ENCODE measurements at places on chromosomes 16 and 17.

DNA sequence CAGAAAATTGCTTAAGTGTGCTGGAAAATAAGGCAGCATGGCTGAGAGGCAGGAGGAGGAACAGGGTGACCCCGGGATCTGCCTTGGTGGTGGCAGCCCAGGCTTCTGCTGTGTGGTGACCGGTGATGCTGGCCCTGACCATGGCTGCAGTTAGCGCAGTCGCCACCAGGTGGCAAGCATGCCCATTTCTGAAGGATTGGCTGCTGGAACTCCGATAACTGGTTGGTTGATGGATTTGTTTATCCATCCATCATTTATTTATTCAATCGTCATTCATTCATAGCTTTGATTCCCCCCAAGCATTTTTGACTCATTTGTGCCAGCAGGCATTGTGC is 29.1 kb upstream of the ITGA3 start:
- DNase-seq: peak; percentile 82

- no peak for DNase-seq
Measured at GRCh38 chr17:37300683-37301082, 75.1 kb upstream of the C17orf78 start.

DNA sequence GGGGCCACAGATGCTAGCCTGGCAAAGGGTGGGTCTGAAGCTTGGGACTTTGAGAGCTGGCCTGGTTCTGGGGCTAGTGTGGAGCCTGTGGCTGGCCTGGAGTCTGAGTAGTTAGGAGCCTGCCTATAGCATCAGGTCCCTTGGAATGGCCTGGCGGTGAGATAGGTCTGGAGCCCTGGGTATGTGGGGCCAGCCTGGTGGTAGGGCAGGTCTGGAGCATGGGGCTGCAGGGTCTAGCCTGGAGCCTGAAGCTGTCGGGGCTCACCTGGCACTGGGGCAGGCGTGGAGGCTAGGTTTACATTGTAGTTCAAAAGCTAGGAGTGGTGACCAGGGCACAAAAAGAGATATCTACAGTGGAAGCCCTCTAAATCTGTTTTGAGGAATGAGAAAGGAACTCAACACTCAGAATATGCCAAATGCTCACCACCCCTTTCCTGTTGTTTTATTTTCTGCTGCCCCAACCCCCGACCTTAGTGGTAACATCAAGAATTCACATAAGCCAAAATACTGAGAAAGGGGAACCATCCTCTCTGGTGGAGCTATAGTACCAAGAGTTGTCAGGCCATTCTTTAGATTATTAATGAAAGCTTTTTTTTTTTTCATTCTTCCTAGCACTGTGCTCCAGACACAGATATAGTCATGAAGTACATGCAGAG is 100.3 kb downstream of the TANC2 start:
- no peak for DNase-seq

- no peak for DNase-seq
Measured at GRCh38 chr17:67499685-67500084, 122.6 kb downstream of the PITPNC1 start.

DNA sequence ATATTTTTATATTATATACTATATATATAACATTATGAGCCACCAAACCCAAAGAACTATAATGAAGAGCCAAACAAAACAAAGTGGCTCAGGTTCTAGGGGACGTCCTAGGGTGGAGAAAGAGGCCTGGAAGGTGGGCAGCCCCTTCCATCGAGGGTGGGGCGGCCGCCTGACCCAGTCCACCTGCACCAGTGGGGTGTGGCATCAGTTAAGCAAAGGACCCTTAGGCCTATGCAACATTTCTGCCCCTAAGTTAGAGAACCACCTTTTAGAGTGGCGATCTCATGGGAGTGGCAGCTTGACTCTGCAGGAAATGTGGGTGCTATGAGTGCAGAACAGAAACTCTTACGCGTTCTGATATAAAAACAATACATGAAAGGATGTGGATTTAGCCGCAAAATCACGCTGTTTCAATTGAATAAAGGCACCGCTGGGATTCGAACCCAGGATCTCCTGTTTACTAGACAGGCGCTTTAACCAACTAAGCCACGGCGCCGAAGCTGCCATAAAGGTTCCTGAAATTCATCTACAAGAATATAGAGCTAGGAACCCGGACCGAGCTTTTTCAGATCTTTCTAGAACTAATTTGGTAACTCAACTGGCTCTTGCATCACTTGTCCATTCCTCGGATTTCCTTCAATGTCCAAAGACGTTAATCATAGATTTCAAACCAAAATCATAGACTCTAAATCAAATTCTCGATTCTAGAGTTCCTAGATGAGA is 15.6 kb upstream of the AURKB start:
- peak; percentile 74 for DNase-seq

DNA sequence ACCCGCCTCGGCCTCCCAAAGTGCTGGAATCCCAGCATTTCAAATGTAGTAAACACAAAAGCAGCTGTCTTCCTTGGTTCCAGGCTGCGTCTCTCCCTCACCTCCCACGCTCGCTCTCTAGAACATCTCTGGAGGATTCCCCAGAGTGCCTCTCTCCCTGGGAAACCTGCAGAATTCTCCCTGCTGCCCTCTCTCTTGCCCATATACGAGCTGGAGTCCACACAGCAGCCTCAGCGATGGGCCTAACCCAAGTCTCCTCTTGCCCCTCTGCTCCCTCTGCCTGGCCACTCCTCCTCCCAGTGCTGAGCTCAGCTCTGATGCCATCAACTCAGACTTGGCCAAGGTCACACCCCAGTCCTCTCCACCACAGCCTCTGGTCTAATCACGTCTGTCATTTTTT is 10.6 kb downstream of the GPRC5B start:
- DNase-seq: no peak

DNA sequence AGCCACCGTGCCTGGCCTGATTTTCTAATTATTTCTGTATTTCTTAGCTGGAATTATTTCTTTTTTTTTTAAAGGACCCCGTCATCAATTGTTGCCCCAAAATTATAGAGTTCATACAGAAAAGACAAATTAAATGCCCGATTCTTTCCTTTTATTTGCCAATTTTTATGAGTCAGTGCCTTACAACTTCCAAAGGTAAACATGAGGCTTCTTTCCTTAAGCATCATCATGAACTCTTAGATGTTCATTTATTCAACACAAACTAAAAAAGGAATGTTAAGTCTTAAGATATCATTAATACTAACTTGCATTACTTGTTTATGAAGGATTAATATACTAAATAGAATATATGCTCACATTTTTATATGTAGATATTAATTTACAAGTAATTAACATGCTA is 7.2 kb upstream of the ARHGDIA start:
- DNase-seq: no peak

DNA sequence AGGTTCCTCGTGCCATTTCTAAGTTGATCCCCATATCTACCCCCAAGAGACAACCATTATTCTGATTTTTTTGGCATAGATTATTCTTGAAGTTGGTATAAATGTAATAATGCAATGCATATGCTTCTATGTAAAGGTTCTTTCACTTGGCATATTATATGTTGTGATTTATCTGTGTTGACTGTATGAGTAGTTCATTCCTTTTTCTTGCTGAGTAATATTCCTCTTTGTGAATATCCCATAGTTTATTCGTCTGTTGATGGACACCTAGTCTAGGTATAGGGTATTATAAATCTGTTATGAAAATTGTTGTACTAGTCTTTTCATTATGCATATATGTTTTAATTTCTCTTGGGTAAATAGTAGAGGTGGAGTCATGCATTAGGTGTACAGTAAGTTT is 36.6 kb downstream of the TANC2 start:
- no peak for DNase-seq

DNA sequence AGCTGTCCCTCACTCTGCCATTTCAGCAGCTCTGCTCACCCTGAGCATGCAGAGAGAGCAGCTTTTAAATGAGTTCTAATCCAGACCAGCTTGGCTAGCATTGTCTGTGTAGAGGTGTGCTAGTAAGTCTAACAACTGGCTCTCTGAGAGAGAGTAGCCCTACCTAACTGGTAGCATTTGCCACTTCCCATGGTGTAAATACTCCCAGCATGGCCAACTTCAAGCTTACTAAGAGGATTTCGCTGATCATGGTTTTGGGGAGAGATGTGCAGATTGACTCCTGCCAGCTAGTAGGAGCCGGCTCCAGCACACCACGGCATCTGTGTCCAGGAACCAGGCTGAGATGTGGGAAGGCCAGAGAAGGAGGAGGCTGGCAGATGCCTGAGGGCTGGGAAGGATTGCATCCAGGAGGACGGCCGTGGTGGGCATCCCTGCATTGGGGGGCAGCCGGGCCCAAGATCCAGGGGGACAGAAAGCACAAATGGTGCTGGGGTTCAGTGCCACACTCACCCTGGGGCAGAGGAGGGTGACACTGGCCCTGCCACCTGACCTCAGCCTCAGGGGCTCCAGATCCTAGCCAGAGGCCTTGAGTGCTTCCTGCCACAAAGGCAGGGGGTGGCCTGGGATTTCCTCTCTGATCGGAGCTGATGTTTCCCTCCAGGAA is 394.9 kb upstream of the TNRC6C start:
- DNase-seq: no peak

GRCh38 chr17:77782201-77782600 is 176.3 kb upstream of the TNRC6C start:
- DNase-seq: no peak

DNA sequence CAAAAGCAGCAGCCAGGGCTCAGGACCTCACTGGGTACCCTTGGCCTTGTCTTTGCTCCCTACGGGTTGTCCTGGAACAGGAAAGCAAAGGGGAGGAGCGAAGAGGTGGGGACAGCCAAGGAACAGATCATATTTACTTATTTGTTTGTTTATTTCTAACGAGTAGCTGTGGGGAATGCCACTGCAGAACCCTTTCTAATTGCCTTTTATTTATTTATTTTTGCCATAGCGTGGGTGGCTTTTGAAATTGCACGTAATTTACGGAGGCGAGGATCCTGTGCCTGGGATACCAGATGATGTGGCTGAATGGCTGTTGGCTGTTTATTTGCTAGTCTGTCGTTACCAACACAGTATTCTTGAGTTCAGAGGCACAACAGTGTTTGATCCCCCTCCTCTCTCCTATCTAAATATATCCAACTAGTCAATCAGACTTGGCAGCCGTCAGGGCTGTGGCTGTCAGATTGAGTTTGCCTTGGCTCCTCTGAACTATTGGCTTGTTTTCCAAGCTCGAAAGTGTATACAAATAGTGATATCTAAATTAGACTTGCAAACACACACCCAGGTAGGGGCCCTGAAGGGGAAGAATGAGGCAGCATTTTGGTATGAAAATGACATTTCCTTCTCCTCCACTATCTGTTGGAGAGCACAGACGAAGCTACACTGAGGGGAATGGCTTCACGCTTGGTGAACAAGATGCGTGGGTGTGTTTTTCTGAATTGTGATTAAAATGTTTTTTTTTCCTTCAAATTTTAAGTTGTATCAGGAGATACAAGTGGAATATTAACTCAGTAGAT is 110.4 kb downstream of the MSI2 start:
- no peak for DNase-seq

GRCh38 chr17:80882926-80883685 is 108.5 kb upstream of the CHMP6 start:
- DNase-seq: no peak

GRCh38 chr16:80526418-80527061 is 14.3 kb upstream of the DYNLRB2 start:
- peak; percentile 66 for DNase-seq

DNA sequence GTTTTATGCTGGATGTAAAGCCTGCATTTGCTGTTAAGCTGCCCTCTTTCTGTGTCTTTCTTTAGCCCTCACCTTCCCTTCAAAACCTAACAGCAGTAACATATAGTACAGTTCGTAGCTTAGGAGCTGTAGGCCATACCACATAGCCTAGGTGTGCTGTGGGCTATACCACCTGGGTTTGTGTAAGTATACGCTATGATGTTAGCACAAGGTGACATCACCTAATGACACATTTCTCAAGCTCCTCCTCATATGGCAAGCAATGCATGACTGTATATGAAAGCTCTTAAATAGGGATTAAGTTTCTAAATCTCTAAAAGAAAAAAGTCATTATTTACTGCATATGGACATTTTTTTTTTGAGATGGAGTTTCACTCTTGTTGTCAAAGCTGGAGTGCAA is 57.8 kb upstream of the TMEM97 start:
- DNase-seq: no peak

GRCh38 chr17:62164747-62165722 is 100.0 kb upstream of the MED13 start:
- DNase-seq: no peak

- no peak for DNase-seq
Measured at GRCh38 chr16:88543230-88543813, 26.9 kb upstream of the ZC3H18 start.

DNA sequence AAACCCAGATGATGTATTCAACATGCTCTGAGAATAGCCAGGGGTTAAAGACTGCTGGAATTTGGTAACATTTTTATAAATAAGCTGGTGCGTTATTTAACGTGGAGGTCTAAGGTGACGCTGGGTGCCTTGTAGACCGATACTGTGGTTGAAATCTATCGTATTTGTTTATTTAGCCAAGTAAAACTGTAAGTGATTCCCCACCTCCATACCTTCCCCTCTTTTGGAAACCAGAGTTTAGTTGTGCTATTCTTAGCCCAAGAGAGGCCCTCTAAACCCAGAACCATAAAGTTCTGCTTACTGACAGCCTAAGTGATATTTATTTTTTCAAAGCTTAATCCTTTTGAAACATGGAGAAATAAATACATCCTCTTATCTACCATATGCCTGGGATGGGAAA is 744.5 kb downstream of the WWOX start:
- DNase-seq: no peak

GRCh38 chr17:83013779-83014117 is 65.7 kb upstream of the METRNL start:
- no peak for DNase-seq

DNA sequence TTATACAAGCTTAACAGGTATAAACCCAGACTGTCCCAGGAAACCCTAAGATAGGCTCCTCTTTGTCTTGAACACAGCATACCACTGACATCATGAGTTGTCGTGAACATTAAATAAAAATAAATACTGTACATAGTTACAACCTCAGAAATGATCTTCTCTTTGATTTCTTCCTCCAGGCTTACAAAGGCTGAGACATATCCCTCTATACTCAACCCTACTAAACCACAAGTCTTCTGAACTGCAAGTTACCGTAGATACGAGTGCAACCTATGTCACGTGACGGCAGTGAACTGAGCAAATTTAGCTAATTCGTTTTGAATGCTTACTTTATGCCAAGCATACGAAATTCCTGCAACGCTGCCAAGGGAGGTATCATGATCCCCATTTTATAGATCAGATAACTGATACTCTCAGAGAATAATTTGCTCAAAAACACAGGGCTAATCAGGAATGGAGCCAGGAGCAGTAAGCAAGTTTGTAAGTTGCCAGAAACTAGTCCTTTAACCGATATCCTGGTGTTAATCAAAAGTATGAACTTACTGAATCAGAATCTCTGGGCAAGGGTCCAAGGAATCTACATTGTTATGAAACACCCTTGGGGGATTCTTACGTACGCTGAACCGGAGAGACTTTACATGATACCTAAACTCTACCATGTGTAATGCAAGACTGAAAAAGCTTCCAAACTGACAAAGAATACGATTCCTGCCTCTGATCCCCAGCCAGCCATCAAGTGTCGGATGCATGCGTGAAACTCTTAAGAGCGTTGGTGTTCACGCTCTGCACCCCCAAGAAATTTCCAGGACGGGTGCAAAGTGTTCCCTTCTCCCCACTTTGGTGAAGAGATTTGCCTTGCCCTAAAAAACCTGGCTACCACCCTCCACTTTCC is 106.2 kb downstream of the XYLT1 start:
- DNase-seq: peak; percentile 75

- DNase-seq: no peak
Measured at GRCh38 chr17:48177816-48178215, 70.2 kb downstream of the SNX11 start.

GRCh38 chr17:77312786-77313599 is 172.2 kb downstream of the SEC14L1 start:
- DNase-seq: no peak

GRCh38 chr17:76709077-76709950 is 1.5 kb downstream of the MXRA7 start:
- no peak for DNase-seq

GRCh38 chr16:89999831-90000574 is 19.3 kb downstream of the DBNDD1 start:
- no peak for DNase-seq

Measured in activated naive CD4-positive, alpha-beta T cell treated with anti-CD3 and anti-CD28 coated beads, Interleukin-2, amount 10 ng/mL, durations not matched to agents 7 days and 5 days (primary cell).